NCI-H1436 treated with DMSO at 0.1 percent for 48 hours (cell line): ENCODE measurements at places on chromosomes 7 and 10.

DNA sequence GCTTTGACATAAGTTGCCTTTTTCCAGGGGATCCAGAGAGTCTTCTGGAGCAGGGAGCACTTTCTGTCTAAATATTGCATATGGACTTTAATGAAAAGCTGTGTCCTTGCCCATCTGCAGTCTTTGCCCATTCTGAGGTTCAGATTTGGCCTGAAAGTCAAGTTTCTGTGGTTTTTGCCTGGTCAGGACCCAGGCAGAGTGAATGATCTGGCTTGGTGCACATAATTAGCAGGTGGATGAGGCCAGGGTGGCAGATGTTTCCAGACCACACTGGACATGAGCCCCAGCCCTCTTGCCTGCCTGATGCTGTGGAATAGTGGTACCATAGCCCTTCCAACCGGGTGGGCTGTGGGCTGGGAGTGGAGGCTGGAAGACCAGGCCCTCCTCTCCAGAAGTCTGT, 11.0 kb downstream of the HECW1 start:
- DNase-seq: no peak

DNA sequence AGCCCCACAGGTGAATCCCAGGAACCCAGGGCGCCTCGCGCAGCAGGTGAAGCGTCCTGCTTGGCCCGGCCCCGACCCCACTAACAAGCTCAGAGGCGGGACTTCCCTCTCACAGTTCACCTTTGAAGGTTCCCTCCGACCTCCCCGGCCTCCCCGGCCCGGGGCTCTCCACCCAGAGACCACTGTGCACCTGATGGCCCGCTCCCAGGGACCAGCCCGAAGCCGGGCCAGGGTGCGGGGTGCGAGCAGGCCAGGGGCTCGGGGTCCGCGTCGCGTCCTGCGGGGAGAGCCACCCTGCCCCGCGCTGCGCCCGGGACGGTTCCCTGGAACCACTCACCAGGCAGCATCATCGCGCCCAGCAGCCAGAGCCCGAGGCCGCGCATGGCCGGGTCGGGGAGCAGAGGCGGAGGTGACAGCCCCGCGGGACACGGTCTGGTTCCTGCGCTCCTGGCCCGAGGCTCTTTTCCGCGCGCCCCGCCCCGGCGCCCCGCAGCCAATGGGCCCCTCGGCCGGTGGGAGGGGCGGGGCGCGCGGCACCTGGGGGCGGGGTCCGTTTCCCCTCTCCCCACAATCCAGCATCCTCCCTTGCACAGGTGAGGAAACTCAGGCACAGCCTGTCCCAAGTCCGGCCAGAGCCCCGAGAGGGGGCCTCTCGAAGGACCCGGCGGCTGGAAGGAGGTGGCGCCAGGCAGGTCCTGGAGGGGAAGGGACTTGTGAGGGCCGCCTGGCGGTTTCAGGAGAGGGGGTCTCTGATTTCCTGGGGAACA, at the start of gene ADAM8:
TSS of gene ADAM8 (minus strand) at position 434 of the 767 bp plus-strand sequence. CDS start at position 383, 51 bp downstream.
- no peak for DNase-seq

- no peak for DNase-seq
Measured at GRCh38 chr7:20991544-20991943, 204.9 kb upstream of the SP8 start.

DNA sequence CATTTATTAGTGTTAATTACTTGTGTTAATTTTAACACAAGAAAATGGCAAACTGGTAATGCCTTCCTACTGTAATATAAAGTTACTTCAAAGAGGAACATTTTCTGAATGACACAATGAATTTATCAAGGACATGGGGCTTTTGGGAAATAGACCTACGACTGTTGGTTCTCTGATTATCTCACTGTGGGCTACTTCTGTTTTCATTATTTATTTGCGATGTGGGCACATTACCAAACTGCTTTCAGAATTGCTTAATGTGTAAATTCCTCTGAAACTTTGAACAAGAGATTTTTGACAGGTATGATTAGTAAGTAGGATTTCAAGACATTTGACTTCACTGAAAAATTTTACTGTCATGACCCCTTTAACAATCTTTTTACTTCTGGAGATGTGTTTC, 535.6 kb downstream of the CNTNAP2 start:
- DNase-seq: no peak

- no peak for DNase-seq
Measured at GRCh38 chr7:30344513-30344912, 60.1 kb downstream of the ZNRF2 start.

DNA sequence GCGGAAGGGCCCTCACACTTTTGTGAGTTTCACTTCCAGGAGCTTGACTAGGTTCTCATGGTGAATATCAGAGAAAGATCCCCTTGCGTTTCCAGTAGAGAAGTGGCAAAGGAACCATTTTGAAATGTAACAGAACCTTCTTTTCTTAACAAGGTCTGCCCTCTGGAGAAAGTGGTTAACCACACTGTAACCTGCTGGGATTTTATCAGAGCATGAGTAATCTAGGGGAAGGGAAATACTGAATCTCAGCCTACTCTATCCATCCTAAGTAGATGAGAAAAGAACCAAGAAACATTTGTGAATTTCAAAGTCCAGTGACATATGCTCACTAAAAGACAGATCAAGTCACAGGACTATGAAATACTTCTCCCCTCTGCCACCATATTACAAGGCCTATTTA, 235.5 kb downstream of the ZEB1 start:
- no peak for DNase-seq

- no peak for DNase-seq
Measured at GRCh38 chr7:138491612-138492386, 31.7 kb downstream of the TRIM24 start.

DNA sequence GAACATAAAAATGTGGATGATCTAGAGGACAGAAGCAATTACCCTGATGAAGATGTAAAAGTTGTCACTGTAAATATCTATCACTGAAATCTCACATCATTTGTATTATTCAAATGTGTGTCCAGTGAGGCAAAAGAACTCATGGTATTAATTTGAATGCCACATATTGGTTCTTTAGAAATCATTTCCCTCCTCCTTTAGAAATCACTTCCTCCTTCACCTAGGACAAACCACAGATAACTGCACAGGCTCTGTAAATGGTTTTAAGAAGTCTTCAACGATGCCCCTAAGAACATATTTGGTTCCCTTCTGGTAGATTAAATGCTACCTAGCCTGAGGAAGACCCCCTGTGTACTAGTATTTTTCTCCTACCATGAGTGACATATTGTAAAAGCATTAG, 33.1 kb upstream of the ZNF518A start:
- DNase-seq: no peak

DNA sequence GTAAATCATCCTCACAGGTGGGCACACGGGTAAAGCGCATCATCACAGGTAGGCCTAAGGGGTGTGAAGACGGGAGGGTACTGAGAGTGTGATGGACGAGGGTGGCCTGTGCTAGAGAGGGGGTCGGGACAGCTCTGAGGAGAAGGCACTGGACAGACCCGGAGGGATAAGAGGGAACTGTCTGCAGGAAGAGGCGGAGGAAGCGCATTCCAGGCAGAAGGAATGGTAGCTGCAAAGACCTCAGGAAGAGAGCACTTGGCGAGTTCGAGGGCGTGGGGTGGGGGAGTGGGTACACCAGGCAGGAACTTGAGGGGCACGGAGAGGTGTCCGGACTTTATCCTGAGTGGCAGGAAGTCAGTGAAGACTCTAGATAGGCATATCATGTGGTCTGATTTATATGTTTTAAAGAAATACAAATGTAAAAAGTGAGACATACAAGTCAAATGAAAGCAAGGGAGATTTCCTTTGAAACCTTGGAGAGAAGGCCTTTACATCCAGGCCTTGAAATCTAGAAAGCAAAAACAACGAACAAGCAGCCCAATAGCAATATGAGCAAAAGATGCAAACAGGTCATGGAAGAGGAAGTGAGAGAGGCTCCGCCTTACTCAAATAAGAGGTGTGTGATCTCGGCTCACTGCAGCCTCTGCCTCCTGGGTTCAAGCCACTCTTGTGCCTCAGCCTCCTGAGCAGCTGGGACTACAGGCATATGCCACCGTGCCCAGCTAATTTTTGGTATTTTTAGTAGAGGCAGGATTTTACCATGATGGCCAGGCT, 3.6 kb downstream of the LHPP start:
- no peak for DNase-seq

- no peak for DNase-seq
Measured at GRCh38 chr10:72694476-72695369, 2.8 kb downstream of the MCU start.

DNA sequence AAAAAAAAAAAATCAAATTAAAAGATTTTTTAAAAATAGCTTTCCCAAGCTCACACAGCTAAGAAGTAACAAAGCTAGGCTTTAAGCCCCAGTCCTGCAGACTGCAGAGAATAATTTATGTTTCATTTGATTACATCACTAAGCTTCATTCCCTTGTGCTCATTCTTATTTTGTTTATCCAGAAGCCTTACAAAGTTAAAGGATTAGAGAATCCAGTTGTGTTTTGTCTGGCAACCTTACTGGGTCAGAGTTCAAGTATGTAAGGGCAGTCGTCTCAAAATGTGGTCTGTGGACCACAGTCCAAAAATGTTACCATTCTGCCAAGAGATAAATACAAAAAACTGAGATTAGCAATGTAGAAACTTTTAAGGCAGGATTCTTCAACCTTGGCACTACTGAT, 32.1 kb upstream of the EZH2 start:
- no peak for DNase-seq

- DNase-seq: no peak
Measured at GRCh38 chr7:27409776-27410175, 167.2 kb downstream of the EVX1 start.

GRCh38 chr7:137626469-137627067, 220.2 kb downstream of the DGKI start:
- DNase-seq: no peak

GRCh38 chr7:7688956-7689355, 29.5 kb downstream of the RPA3 start:
- DNase-seq: peak; percentile 52

GRCh38 chr7:40015790-40016296, 65.8 kb downstream of the CDK13 start:
- DNase-seq: no peak
